ENCODE measurements at places on chromosomes 6 and 20. TPM values are rescaled to one million over a fixed set of nuclear protein-coding genes. Genes with fewer than 3 reads are reported as not detected.
A peak's percentile ranks its signal among the peaks of the same experiment; 100 is the strongest.

The SLC12A5 gene
- not detected for total RNA-seq

- no peak for DNase-seq
Measured at GRCh38 chr20:46004889-46005473, 3.7 kb upstream of the MMP9 start.

DNA sequence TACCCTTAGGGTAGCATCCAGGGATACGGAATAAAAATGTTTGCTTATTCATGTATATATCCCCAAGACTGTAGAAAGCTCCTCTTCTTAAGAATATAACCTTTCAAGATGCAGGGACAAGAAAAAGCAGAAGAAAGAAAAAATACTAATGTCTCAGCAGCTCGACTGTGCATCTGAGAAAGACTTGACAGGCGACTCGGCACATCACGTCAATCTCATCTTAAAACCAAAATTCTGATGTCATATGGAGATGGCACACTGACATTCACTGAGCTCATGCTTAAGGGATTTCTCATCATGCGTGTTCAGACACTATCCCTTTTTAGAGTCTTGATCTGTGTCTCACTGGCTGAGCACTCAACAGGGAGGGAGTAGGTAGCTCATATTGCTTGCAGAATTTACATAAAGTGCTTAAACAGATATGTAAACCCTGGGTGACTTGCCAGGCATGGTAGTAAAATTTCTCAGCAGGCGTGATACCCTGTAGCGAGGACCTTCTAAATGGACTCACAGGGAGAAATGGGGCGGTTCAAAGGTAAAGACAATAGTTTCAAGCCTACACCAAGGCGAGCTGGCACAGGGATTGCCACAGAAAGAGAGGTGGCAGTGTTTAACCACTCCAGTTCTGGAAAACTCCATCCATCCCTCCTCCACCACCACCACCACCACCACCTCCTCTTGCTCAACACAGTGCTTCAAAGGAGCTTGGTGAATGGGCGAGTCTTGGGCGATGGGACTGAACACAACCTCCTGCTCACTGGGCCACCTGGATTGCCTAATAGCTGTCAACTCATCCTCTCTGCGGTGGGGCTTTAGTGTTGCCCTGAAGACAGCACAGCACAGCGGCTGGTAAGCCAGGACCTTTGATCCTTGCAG lies 330.5 kb downstream of the TFAP2A start:
- no peak for DNase-seq

DNA sequence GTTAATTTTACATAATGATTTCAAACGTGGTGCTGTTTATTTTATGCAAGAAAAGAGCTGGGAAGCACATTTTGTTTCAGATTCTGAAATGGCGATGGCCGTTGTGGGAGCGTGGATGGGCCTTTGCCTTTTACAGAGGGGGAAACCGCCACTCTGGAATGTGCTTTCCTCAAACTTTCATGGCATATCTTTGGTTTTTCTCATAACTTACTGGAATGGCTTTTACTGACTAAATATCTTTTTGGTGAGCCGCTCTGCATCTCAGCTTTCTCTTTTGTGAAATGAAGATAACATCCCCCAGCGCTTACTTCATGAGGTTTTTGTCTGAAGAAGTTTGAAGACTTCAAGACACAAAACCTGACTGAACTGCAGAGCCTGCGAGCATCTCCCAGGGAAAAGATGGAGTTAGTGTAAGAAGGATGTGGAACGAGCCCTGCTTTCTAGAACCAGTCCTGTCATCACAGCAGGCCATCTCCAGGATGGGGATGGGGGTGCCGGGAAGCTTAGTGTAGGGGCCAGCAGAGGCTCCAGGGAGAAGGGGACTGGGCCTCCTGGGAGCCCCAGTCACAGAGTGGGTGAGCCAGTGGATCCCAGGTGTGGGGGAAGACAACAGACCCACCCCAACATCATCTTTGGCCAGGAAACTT lies 61.8 kb upstream of the TIAM2 start:
- no peak for DNase-seq

GRCh38 chr6:116522896-116523295 lies 11.5 kb downstream of the CALHM5 start:
- DNase-seq, result no peak

DNA sequence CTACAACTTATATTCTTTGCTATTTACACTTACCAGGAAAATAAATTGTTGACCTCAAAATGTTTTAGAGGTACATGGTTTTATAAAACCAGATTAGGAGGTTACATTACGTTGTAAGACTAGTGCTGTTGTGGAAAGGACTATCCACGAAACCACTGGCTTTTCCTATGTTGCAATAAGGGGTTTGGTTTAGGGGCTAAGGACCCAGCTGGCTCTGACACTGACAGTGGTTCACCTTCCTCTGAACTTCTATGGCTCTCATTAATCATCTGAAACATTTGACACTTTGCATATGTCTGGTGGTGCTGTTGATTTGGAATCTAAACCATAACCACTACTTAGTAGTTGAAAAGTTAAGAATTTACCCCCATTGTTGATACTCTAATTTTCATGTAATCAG lies 186.7 kb downstream of the NKAIN2 start:
- peak; percentile 10 for DNase-seq

DNA sequence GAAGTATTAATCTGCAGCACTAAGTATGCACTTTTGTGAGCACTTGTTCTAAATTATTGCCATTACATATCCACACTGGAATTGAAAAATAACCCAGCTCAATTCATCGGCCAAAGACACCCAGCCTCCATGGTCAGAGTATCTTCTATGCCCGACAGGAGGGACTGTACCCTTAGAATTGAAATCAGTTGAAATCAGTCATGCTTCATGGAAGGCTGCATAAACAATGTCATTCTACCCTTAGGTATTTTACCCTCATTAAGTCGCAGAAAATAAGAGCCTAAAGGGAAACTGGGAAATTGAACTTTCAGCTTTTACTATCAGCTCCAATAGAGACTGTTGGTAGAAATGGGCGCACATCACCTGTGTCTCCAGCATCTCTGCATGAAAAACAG lies 2.9 kb upstream of the RAMACL start:
- no peak for DNase-seq
